GDM1 (cell line): ENCODE measurements at places on chromosomes 6 and 20.

- no peak for DNase-seq
Observed at GRCh38 chr6:88532241-88532860, 366.2 kb upstream of the CNR1 start.

GRCh38 chr6:7730784-7731227, 4.9 kb downstream of the BMP6 start:
- no peak for DNase-seq

DNA sequence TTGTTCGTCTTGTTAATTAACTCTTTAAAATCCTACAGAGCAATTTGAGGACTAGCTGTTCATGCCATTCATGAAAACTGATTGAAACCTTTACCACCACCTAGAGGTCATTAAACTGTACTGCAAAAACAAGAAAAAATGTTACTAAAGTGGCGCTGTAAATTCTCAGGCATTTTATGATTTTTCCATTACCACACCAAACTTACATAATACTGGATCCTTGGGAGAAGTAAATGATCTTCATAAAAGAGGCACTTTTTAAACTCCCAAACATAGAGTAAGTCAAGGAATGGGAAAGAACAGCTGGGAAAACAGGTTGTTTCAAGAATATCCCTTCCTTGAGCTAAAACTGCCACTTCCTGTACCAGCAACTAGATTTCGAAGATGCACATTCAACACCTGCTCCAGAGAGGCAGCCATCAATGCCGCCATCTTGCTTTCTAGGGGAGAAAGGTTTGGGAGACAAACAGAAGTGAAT, 54.3 kb downstream of the MYLIP start:
- peak; percentile 13 for DNase-seq

- no peak for DNase-seq
Observed at GRCh38 chr6:51936531-51937290, 150.7 kb downstream of the PKHD1 start.

- DNase-seq = no peak
Observed at GRCh38 chr6:89022798-89023197, 57.8 kb upstream of the PNRC1 start.

- no peak for DNase-seq
Observed at GRCh38 chr20:61582196-61582923, 330.3 kb downstream of the CDH4 start.

DNA sequence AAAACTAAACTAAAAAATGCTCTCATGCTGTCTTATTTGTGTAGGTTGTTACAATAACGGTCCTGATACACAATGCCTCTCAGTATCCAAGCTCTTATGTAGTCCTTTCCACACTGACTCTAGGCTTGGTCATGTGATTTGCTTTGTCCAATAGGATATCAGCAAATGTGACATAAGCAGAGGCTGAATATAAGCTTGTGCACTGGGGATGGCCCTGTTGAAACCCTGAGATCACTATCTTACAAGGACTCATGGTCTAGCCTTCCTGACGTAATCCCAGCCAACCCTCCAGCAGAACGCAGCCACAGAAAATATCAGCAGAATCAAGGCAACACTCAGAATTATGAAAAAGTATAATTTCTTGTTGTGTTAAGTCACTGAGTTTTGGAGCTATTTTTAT, 145.1 kb upstream of the CCN2 start:
- no peak for DNase-seq
